ENCODE measurements at places on chromosomes 2 and 18.

DNA sequence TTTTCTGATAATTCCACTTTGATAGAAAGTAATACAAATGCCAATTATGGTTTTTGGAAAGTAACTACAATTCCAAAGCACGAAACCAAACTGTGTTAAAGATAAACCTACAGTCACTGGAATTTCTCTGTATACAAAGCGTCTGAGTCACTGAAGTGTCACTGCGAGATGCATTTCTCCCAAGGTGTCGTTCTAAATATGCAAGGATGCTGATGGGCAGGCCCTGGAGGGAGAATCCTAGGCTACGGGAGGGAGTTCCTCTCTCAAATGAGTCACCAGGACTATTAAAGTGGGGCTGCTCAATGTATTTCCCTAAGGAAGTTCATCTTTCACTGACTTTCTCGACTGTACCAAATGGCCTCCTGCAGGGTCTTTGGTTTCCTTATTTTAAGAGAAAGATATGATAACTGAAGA lies 163.8 kb upstream of the STK17B start:
- no peak for DNase-seq

GRCh38 chr18:3209859-3210569 lies 9.8 kb downstream of the MYOM1 start:
- DNase-seq: no peak

- DNase-seq: no peak
Measured at GRCh38 chr18:55319459-55320193, 268.4 kb downstream of the TCF4 start.

DNA sequence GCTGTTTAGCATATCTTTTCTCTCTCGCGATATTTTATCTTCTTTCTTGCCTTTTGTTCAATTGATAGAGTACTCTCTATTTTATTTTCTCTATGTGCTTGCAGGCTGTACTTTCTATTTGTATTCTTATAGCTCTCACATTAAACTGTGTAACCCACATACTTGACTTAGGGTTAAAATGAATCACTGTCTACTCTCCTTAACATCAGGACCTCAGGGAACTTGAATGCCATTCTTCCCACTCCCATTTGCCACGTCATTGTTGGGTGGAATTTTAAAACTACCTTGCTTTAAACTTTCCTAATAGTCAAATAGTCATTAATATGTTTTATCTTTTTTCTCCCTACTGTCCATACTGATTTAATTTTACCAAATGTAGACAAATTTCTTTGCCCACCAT lies 269.7 kb downstream of the ALPK2 start:
- DNase-seq: no peak

GRCh38 chr18:63961435-63961980 lies 8.4 kb upstream of the SERPINB8 start:
- DNase-seq: no peak

DNA sequence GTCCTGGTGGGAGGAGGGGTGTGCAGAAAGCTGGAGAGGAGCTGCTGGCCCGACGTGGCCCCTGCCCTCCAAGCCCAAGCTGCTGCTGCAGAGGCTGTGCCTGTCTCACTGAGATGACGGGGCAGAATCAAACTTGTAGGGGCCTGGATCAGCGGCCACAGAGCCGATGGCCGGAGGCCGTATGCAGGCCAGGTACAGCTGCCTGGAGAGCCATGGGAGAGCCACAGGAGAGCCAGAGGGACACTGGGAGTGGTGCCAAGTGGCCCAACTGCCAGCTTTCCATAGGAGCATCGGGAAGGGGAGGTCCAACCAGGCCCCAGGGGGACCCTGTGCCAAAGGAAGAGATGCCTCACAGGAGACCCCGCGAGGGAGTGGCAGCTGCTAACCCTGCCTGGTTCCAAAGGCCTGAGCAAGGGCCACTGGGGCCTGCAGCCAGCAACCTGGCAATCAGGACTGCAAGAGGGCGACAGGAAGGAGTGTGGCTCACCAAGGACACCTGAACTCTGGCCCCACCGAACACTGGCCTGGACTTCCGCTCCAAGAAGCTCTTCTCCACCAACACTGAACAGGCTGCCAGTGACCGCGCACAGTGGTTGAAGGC lies 70.7 kb downstream of the HDAC4 start:
- DNase-seq: no peak

DNA sequence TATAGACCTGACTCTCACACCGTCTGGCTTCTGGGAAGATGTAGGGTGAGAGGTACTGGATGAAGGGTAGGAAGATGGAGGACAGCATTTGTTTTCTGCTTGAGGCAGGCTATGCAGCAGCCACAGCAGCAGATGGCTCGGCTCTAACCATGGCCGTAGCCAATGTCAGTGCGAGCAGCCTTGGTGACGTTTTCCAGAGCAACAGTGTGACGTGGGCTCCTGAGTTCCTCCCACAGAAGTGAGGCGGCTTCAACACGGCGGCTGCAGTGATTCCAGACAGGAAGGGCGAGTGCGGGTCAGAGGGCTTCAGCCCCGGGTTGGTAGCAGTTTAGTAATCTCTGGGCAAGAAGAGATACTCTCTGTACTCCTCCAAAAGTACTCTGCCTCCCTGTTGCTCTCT lies 133.0 kb upstream of the MYT1L start:
- no peak for DNase-seq

- DNase-seq: no peak
Measured at GRCh38 chr2:71926876-71927756, 220.5 kb downstream of the CYP26B1 start.

GRCh38 chr2:120737340-120738101 lies 1.9 kb downstream of the GLI2 start:
- no peak for DNase-seq

DNA sequence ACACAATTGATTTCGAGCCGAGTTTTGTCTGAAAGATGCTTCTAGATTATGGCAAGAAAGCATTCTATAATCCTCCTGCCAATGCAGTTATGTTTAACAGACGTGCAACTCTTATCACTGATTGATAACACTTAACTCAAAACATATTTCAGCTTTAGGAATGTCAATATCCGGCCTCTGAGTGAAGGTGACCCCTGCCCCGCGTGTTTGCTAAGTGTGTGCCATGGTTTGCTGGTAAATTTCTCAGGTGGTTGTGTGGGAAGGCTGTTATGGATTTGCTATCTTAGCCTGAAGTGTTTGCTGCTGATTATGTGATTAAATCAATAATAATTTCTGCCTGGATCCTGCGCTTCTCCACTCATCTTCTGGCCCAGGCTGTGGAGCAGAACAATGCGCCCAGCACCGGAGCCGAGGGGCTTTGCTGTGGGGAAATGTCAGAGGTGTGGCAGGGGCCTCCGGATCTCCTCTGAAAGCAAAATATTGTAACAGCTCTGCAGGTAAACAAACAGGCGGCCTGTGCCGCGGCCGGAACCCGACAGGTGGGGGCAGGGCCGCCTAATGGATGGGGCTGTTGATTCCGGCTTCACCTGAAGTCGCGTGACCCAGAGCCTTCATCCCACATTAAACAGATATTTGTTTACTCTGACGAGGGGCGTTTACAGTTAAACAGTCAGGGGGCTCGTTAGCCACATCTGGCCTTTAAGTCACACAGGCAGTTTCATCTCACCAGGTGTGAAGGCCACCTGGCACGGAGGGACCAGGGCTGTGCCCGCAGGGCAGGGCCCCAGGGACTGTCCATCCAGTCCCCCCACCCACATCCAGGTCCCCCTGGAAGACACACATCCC lies 210.7 kb upstream of the SALL3 start:
- no peak for DNase-seq

DNA sequence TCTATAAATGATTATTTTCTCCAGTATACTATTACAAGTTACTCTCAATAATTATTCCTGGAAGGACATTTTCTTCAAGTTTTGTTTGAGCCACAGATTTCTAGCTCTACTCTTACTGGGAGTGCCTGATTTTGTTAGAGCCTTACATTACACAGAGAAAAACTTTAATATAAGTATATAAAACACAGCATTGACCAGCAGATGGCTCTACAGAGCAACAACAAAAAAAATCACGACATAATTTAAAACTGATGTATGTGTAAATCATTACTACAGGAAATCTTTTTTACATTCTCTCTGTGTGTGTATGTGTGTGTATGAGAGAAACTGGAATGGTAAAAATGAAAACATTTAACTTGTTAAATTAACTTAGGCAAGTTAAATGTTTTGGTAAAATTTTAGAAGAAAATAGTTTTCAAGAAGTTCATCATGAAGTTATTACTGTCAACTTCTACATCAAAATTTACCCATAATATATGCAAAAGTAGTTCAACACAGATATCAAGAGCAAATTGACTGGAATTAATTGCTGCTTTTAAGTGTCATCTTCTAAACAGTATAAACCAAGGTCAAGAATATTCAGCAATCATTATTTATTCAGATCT lies 103.3 kb downstream of the MDH1 start:
- no peak for DNase-seq

- DNase-seq: no peak
Measured at GRCh38 chr2:191892391-191892790, 45.5 kb upstream of the CAVIN2 start.
